Sigmoid colon (tissue), 7 donors: ENCODE measurements at places on chromosomes 11 and 22. TPM values are rescaled to one million over a fixed set of nuclear protein-coding genes. Genes with fewer than 3 reads are reported as not detected.

GRCh38 chr22:17198170-17199002, 20.8 kb downstream of the ADA2 start:
- no peaks in the 10 kb centered on the region for H3K4me1 ChIP-seq
- peak overlapping the region; percentile 44 for H3K4me3 ChIP-seq
- H3K27ac ChIP-seq = peak overlapping the region; percentile 27
- H3K36me3 ChIP-seq = no peaks in the 10 kb centered on the region
- no peak for DNase-seq

DNA sequence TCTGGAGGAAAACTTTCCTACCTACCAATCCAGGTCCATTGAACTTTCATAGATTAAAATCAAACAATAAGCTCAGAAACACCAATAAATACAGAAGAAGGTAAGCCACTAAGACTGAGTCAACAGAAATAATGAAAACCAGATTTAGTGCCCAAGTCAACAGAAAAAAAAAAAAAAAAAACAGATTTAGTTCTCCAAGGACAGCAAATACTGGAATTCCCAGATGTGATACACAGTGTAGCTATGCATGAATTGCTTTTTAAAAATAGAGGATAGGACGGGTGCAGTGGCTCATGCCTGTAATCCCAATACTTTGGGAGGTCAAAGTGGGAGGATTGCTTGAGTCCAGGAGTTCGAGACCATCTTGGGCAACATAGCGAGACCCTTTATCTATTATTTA, 15.7 kb downstream of the DMC1 start:
- H3K4me3 ChIP-seq = no peak overlapping the region
- no peaks in the 10 kb centered on the region for H3K4me1 ChIP-seq
- no peaks in the 10 kb centered on the region for H3K36me3 ChIP-seq
- no peak for DNase-seq

GRCh38 chr11:235997-236773, at the start of gene SIRT3:
Gene SIRT3 (minus strand): TSS chr11:236342. CDS start chr11:236328, 14 bp downstream.
- peak within 1 kb of the TSS; percentile 83 for H3K4me3 ChIP-seq
- DNase-seq = peak; percentile 92
- no peaks in the 10 kb centered on the region for H3K27me3 ChIP-seq
- peak within 1 kb of the TSS; percentile 95 for H3K27ac ChIP-seq
- peaks cover 28% of the 10 kb centered on the region for H3K4me1 ChIP-seq
- H3K36me3 ChIP-seq = peaks cover 33% of the 10 kb centered on the region

GRCh38 chr11:25981998-25982397, 349.9 kb upstream of the ANO3 start:
- no peak overlapping the region for H3K27ac ChIP-seq
- H3K4me3 ChIP-seq = no peak overlapping the region
- no peak for DNase-seq
- no peaks in the 10 kb centered on the region for H3K4me1 ChIP-seq

Gene RAC2
- 138 TPM for polyA plus RNA-seq

Gene DNAJB7
- 0.07 TPM for polyA plus RNA-seq

Gene USP35
- polyA plus RNA-seq = 1.2 TPM
